HT1080 (cell line): ENCODE measurements at places on chromosomes 11 and 22. TPM values are rescaled to one million over a fixed set of nuclear protein-coding genes. Genes with fewer than 3 reads are reported as not detected.

GRCh38 chr11:131977854-131978253 lies 607.4 kb downstream of the NTM start:
- DNase-seq = peak; percentile 92

TTC36 gene
- total RNA-seq = 0.85 and 1.1 TPM in 2 replicates

CTTN gene
- total RNA-seq = 154 and 179 TPM in 2 replicates

GRCh38 chr11:76086743-76087635 lies 119.3 kb downstream of the WNT11 start:
- DNase-seq = no peak

OR56A1 gene
- total RNA-seq = not detected in 2 replicates
